Sigmoid colon (tissue), 7 donors: ENCODE measurements at places on chromosomes 6 and 20. TPM values are rescaled to one million over a fixed set of nuclear protein-coding genes. Genes with fewer than 3 reads are reported as not detected.

TREM2 gene
- 1.6 TPM for total RNA-seq

GRCh38 chr20:62421716-62421990 lies 5.7 kb downstream of the RBBP8NL start:
- DNase-seq = no peak

DNA sequence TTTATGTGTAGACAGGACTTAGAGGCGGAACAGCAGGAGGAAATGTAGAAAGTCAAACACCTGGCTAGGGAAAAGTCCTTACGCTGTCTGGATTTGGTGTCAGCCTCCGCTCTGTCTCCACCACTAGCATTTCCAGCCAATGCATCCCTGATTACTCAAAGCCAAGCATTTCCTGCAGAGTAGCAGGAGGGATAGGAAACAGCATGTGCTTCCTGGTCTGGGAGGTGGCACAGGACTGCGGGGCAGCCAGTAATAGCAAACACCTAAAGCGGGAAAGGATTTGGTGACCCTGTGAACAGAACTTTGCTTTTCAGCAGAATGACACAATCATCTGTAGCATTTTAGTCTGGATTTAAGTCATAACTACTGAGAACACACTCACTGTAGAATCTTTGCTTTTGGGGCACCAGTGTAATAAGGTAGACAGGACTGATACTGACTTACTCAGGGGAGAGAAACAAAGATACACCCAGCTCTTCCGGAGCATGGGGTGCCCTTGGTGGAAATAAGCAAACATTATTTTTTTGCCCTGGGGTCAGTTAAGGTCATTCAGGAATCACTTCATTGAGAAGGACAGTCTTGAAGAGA lies 133.3 kb upstream of the AHI1 start:
- DNase-seq = no peak

PRRT1 gene
- 1.8 TPM for total RNA-seq

RNF182 gene
- total RNA-seq = 0.54 TPM

DNA sequence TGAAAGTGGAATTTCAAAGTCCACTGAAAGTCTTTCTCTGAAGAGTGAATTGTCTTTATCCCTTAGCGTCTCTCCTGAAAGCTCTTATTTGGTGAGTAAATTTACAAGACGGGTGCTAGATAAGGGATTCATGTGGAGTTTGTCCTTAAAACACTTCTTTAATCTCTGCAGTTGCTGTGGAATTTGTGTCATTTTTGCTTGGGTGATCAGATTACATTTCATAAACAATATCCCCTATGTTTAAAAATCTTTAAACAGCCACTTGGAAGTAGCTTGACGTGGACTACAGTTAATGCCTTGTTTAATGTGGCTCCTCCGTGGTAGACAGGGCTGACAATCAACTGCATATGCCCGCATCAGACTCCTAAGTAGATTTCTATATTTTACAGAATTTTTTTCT lies 175.4 kb upstream of the ZNF217 start:
- no peak for DNase-seq

RBM24 gene
- total RNA-seq = 15.1 TPM
